ENCODE measurements at places on chromosomes 5 and 9. TPM values are rescaled to one million over a fixed set of nuclear protein-coding genes. Genes with fewer than 3 reads are reported as not detected.
A peak's percentile ranks its signal among the peaks of the same experiment; 100 is the strongest.

FRMPD1 gene
- total RNA-seq, result not detected

- H3K27ac ChIP-seq, result no peak overlapping the region
- no peaks in the 10 kb centered on the region for H3K27me3 ChIP-seq
- H3K4me1 ChIP-seq, result peaks cover 23% of the 10 kb centered on the region
Measured at GRCh38 chr9:36396985-36397384, 3.1 kb downstream of the RNF38 start.

PPP1R26 gene
- total RNA-seq, result 25.5 TPM

- H3K4me3 ChIP-seq, result no peak overlapping the region
- no peaks in the 10 kb centered on the region for H3K27me3 ChIP-seq
- no peaks in the 10 kb centered on the region for H3K4me1 ChIP-seq
- H3K27ac ChIP-seq, result no peak overlapping the region
- H3K36me3 ChIP-seq, result no peaks in the 10 kb centered on the region
Measured at GRCh38 chr5:89769975-89770374, 639.6 kb downstream of the CETN3 start.

PCDHA2 gene
- total RNA-seq, result not detected

PIP5KL1 gene
- not detected for total RNA-seq

GPR150 gene
- 9.6 TPM for total RNA-seq

GRCh38 chr5:31023105-31023504 is 170.4 kb upstream of the CDH6 start:
- no peak overlapping the region for H3K27ac ChIP-seq
- no peak overlapping the region for H3K4me3 ChIP-seq
- no peaks in the 10 kb centered on the region for H3K36me3 ChIP-seq
- H3K4me1 ChIP-seq, result no peaks in the 10 kb centered on the region
- no peaks in the 10 kb centered on the region for H3K27me3 ChIP-seq
- DNase-seq, result no peak

GRCh38 chr5:93602241-93603077 is 19.4 kb downstream of the NR2F1 start:
- peaks cover 2% of the 10 kb centered on the region for H3K4me1 ChIP-seq
- no peak overlapping the region for H3K27ac ChIP-seq
- no peak overlapping the region for H3K4me3 ChIP-seq
- DNase-seq, result no peak
- no peaks in the 10 kb centered on the region for H3K36me3 ChIP-seq
- H3K27me3 ChIP-seq, result peaks cover 29% of the 10 kb centered on the region

GRCh38 chr5:178216088-178216534 is 11.8 kb downstream of the HNRNPAB start:
- DNase-seq, result no peak
- H3K36me3 ChIP-seq, result peaks cover 57% of the 10 kb centered on the region
- no peaks in the 10 kb centered on the region for H3K27me3 ChIP-seq

SLC4A9 gene
- total RNA-seq, result not detected

GRCh38 chr9:89555451-89556375 is 49.1 kb upstream of the GADD45G start:
- H3K27me3 ChIP-seq, result no peaks in the 10 kb centered on the region
- peak overlapping the region; percentile 19 for H3K4me3 ChIP-seq
- DNase-seq, result no peak
- H3K36me3 ChIP-seq, result no peaks in the 10 kb centered on the region
- peak overlapping the region; percentile 21 for H3K27ac ChIP-seq

DNA sequence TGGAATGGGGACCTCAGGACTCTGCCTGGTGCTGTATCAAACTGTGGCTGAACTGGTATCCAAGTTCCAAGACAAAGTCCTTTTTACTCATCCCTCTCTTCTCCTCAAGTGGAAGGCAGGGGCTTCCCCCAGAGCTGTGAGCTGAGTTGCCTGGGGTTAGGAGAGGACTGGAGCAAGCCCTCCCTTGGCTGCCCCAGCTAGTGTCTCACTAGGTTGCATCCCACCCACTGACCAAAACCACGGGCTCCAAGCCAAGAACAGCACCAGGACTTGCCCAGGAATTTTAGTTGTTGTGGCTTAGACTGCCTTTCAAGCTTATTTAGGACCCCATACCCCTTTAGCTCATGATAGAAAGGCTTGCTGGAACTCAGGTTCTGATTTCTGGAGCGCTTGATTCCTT is 158.7 kb upstream of the TNC start:
- H3K4me1 ChIP-seq, result no peaks in the 10 kb centered on the region
- H3K27ac ChIP-seq, result no peak overlapping the region
- no peaks in the 10 kb centered on the region for H3K36me3 ChIP-seq
- no peak overlapping the region for H3K4me3 ChIP-seq

GRCh38 chr5:102759289-102759688 is 4.2 kb downstream of the PAM start:
- no peak for DNase-seq

- H3K4me3 ChIP-seq, result no peak overlapping the region
- no peak overlapping the region for H3K27ac ChIP-seq
- H3K27me3 ChIP-seq, result no peaks in the 10 kb centered on the region
- H3K4me1 ChIP-seq, result no peaks in the 10 kb centered on the region
Measured at GRCh38 chr5:42919600-42919999, 107.9 kb upstream of the SELENOP start.

DNA sequence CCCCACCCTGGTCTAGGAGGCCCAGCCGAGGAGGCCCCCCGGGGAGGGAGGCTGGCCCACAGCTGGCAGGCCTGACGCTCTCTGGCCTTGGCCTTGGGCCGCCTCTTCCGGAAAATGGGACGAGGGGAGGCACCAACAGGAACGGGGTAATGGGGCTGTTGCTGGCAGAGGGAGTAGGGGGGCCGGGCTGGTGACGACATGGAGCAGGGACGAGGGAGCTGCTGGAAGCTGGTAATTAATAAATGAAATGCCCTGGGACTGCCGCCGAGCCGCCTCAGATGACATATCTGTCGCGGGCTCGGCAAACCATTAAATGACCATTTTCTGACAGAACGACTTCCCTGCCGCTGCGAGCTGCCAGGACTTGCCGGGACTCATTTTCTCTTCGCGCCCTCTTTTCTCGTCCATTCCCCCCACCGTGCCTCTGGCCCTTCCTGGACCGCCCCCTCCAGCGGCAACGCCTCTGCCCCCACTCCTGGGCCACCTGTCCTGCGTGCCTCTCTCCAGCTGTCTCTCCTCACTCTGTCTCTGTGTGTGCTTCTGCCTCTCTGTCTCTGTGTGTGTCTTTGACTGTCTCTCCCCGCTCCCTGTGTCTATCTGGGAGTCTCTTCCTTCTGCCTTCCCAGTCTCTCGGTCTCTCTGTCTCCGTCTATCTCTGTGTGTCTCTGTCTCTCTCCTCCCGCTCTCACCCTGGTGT is 215.7 kb downstream of the PAX5 start:
- DNase-seq, result no peak
- peak overlapping the region; percentile 45 for H3K4me3 ChIP-seq
- no peak overlapping the region for H3K27ac ChIP-seq
- no peaks in the 10 kb centered on the region for H3K4me1 ChIP-seq

DNA sequence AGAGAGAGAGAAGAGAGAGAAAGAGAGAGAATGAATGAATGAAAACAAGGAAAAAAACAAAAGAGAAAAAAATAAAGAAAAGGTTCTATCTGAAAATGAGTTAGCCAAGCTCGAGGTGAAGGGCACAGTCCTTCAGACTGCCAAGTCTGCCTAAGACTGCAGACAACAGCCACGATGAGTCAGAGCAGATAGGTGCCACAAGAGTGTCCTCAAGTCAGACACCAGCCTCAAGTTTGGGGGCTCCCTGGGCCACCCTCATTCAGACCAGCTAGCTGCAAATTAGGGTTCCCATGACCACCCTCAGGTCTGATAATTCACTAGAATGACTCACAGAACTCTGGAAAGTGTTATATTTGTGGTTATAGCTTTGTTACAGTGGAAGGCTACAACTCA is 13.9 kb upstream of the HABP4 start:
- H3K27ac ChIP-seq, result no peak overlapping the region
- H3K36me3 ChIP-seq, result no peaks in the 10 kb centered on the region
- no peaks in the 10 kb centered on the region for H3K27me3 ChIP-seq
- H3K4me1 ChIP-seq, result no peaks in the 10 kb centered on the region

- H3K27ac ChIP-seq, result no peak overlapping the region
- H3K4me1 ChIP-seq, result no peaks in the 10 kb centered on the region
- no peaks in the 10 kb centered on the region for H3K36me3 ChIP-seq
- H3K27me3 ChIP-seq, result no peaks in the 10 kb centered on the region
Measured at GRCh38 chr5:148543727-148544126, 110.6 kb downstream of the HTR4 start.

DNA sequence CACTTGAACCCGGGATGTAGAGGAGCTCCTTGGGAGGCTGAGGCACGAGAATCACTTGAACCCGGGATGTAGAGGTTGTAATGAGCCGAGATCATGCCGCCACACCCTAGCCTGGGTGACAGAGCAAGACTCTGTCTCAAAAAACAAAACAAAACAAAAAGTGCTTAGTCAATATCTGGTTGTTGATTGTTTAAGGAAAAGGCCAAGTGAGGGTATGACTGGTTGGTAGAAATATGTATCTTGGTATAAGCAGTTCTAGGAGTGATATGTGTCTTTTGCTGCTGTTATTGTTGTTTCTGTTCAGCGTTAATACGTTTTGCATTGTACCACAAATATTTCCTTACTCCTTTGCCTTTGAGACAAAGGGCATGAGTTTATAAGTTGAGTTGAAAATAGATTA is 210.7 kb upstream of the DMRT1 start:
- peaks cover 22% of the 10 kb centered on the region for H3K4me1 ChIP-seq
- H3K36me3 ChIP-seq, result no peaks in the 10 kb centered on the region
- no peak overlapping the region for H3K27ac ChIP-seq
- no peak overlapping the region for H3K4me3 ChIP-seq
- no peak for DNase-seq
- H3K27me3 ChIP-seq, result no peaks in the 10 kb centered on the region

- H3K27me3 ChIP-seq, result no peaks in the 10 kb centered on the region
- no peak overlapping the region for H3K27ac ChIP-seq
- H3K4me1 ChIP-seq, result no peaks in the 10 kb centered on the region
Measured at GRCh38 chr9:120396931-120397330, 183.0 kb downstream of the CDK5RAP2 start.

- no peaks in the 10 kb centered on the region for H3K4me1 ChIP-seq
- no peaks in the 10 kb centered on the region for H3K27me3 ChIP-seq
- H3K27ac ChIP-seq, result no peak overlapping the region
- DNase-seq, result no peak
- no peaks in the 10 kb centered on the region for H3K36me3 ChIP-seq
- H3K4me3 ChIP-seq, result no peak overlapping the region
Measured at GRCh38 chr5:13503017-13503416, 441.5 kb downstream of the DNAH5 start.

ZFP37 gene
- 3.3 TPM for total RNA-seq

DNA sequence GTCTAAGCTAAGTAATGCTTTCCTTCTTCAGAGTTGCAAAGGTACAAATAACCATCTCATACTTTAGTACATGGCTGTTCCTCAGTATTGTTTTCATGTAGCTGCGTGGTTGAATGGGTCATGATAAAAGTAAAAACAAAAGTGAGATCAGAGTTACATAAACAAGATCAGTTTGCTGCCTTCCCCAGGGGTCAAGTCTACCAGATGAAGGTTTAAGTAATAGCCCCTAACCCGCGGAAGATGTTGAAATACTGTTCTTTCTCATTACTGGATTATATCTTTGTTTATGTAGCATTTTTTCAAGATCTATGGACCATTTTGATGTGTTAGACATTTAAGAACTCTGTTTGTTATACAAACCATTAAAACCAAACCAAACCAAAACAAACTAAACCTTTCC is 34.1 kb upstream of the ARRDC3 start:
- no peak for DNase-seq
- no peak overlapping the region for H3K27ac ChIP-seq
- H3K4me1 ChIP-seq, result no peaks in the 10 kb centered on the region
- H3K27me3 ChIP-seq, result no peaks in the 10 kb centered on the region
- H3K36me3 ChIP-seq, result no peaks in the 10 kb centered on the region
- no peak overlapping the region for H3K4me3 ChIP-seq

DNA sequence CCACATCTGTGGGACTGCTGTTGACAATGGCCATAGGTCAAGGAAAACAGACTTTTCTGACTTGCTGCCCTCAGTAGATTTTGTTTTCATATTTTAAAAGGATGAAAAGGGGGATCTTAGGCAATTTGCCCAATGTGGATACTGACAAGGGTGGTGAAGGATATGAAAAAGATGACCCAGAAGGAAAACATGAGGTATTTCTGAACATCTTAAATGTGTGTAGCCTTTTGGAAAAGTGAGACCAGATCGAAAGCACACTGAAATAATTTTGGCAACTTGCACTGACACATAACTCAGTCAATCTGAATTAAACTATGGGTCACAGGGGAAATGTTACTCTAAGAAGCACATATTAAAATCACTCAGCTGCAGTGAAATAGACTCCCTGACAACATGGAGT is 1793.0 kb upstream of the ACO1 start:
- H3K36me3 ChIP-seq, result no peaks in the 10 kb centered on the region
- no peaks in the 10 kb centered on the region for H3K4me1 ChIP-seq
- no peak for DNase-seq
- no peaks in the 10 kb centered on the region for H3K27me3 ChIP-seq
- H3K27ac ChIP-seq, result no peak overlapping the region

- no peak overlapping the region for H3K4me3 ChIP-seq
- H3K27me3 ChIP-seq, result no peaks in the 10 kb centered on the region
- peaks cover 4% of the 10 kb centered on the region for H3K4me1 ChIP-seq
- H3K36me3 ChIP-seq, result no peaks in the 10 kb centered on the region
- DNase-seq, result no peak
Measured at GRCh38 chr5:77329664-77330430, 119.4 kb downstream of the PDE8B start.

GRCh38 chr5:1204693-1205242 is 3.4 kb downstream of the SLC6A19 start:
- H3K4me1 ChIP-seq, result no peaks in the 10 kb centered on the region
- no peak overlapping the region for H3K27ac ChIP-seq
- H3K27me3 ChIP-seq, result no peaks in the 10 kb centered on the region
- DNase-seq, result no peak

DNA sequence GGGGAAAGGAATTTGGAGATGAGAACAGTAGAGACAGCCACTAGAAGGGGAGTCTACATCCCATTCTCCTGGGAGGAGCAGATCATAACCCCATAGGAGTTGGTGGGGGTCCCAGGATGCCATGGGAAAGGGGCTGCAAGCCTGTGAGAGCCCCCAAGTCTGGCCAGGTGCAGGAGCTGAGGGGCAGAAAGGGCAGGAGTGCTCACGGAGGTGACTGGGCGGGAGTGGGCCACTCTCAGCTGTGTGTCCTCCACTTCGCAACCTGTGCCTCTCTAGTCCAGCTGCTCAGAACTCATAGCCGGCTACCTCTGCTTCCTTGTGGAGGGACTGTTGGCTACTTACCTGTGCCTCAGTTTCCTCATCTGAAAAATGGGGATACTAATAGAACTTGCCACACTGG is 263.9 kb downstream of the FSTL4 start:
- H3K4me1 ChIP-seq, result no peaks in the 10 kb centered on the region
- no peak for DNase-seq
- H3K27ac ChIP-seq, result no peak overlapping the region
- no peak overlapping the region for H3K4me3 ChIP-seq
- no peaks in the 10 kb centered on the region for H3K27me3 ChIP-seq

GRCh38 chr5:149371296-149371962 is 7.7 kb downstream of the IL17B start:
- DNase-seq, result peak; percentile 73
- no peak overlapping the region for H3K4me3 ChIP-seq
- H3K27me3 ChIP-seq, result no peaks in the 10 kb centered on the region
- H3K36me3 ChIP-seq, result no peaks in the 10 kb centered on the region
- H3K27ac ChIP-seq, result peak overlapping the region; percentile 88

All from ascending aorta (tissue), 2 donors.